Anterior cingulate cortex (tissue), 58 donors: ENCODE measurements at places on chromosomes 16 and 17.

DNA sequence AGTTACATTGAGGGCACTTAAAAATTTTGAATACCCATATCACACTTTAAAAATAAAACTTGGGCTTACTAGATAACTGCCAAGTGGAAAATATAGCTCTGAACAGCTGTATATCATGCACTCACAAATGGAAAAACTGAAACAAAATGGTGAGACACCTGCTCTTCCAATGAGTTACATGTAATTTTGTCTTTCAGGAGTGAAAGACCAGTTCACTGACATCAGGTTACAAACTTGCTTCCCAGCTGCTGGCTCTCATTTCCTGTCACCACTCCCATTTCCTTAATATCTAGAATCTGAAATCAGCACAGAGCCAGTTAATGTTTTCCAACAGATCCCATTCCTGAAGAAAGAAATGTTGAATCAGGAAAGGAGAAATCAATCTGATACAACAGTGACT, 10.8 kb downstream of the CSNK2A2 start:
- no peak for DNase-seq

DNA sequence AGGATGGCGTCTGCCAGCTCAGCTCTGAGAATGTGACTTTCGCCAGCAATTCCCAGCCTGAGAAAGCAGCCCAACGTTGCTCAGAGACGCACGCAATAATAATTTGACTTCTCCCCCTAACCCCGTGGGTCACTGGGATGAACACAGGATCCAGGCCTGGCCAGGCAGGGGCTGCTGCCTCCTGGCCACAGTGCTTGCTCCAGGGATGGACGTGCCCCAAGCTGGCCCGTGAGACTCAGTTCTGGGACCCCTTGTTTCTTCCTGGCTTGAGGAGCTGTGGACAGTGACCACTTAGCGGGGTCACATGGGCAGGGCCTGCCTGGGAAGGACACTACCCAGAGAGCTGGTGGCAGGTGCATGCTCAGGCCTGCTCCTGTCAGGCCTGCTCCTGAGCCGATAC, 13.5 kb upstream of the DPEP1 start:
- no peak for DNase-seq

DNA sequence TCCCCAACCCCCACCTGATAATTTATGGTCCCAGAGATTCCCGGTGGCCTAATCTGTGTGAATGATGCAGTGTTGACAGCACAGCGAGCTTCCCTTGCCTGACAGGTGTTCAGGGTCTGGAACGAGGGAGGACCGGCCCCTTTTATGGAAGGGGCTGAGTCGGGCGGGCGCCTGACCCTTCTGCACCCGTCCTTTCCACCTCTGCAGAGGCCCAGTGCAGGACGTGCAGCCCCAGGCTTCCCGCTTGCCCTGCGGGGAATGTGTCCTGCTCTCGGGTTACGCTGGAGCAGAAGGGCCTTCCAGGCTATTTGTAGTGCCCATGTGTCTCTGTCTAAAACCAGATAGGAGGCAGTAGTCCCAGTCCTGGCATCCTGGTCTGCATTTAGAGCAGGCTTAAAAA, 16.2 kb downstream of the SMTNL2 start:
- no peak for DNase-seq

GRCh38 chr17:9677896-9678295, 32.6 kb downstream of the USP43 start:
- no peak for DNase-seq

GRCh38 chr17:50627782-50628601, 6.7 kb upstream of the ABCC3 start:
- no peak for DNase-seq
